ENCODE measurements at places on chromosomes 1 and 21.

GRCh38 chr1:235622936-235623779 lies 26.4 kb downstream of the GNG4 start:
- DNase-seq, result no peak

DNA sequence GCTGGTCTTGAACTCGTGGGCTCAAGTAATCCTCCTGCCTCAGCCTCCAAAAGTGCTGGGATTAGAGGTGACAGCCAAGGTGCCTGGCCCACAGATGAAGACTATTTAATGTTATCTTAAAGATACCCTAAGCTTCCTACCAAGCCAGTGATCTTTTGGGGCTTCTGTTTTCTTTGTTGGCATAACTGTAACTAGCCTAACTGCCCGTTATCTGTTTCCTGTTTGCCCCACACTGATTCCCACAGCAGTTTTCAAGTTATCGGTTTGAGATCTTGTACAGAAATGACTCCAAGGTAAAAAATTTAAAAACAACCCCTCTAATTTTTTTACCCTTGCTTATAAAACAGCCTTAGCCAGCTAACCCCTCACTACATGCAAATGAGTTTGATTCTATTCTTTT lies 12.4 kb downstream of the SELL start:
- DNase-seq, result no peak

- no peak for DNase-seq
Observed at GRCh38 chr1:87830432-87830978, 501.8 kb downstream of the LMO4 start.

- DNase-seq, result peak; percentile 21
Observed at GRCh38 chr21:32921632-32922230, 104.0 kb upstream of the OLIG2 start.

- DNase-seq, result peak; percentile 82
Observed at GRCh38 chr1:241611063-241611462, 29.1 kb downstream of the CHML start.

- DNase-seq, result no peak
Observed at GRCh38 chr1:76587212-76587611, 280.1 kb upstream of the ST6GALNAC5 start.

DNA sequence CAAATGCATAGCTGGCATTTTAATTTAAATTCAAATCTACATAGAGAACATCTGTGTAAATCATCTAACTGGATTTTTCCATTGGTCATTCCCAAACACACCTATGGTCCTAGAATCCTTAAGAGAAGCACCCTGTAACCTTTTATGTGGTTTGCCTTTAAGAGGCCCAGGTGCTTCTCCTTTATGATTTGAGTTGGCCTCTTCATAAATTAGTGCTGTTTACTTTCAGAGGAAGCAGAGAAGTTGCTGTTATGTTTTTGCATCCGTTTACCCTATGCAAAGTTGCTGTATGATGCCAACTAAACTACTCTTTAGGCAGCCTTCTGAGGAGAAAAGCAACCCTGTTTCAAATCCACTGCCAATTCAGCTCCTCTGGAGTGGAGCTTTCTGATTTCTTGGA lies 193.8 kb downstream of the HS2ST1 start:
- no peak for DNase-seq

DNA sequence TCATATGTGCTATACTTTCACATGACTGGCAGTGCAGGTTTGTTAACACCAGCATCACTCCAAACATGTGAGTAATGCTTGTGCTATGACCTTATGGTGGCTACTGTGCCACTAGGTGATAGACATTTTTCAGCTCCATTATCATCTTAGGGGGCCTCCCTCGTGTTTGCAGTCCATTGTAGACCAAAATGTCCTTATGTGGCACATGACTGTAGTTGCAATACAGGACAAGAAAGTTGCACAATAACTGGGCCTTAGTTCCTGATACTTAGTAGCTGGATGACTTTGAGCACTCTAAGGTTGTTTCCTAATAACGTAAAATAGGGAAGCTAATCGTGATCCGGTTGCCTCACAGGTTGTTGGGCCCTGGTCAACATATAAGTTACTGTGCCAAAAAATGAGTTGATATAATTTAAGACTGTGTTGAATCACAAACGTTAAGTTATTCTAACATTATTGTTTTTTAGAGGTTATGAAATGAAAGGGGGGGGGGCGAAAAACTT lies 511 bp upstream of the SNX27 start:
- DNase-seq, result peak; percentile 84

DNA sequence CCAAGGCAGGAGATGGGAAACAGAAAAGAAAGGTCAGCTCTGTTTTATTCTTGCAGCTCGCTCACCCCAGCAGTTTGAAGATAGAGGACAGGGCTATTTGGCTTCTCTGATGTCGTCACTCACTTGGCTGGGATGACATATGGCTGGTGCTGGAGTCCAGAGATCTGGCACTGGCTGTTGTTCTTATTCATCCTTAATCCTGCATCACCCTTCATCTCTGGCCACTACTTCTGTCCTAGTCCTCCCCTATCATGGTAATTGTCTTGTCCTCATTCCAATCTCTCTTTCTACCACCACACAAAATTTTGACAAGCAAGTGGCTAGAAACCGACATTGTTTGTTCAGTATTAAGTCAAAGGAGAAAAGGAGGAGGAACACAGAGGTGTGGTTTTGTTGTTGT lies 103.8 kb upstream of the PDE4B start:
- peak; percentile 8 for DNase-seq

DNA sequence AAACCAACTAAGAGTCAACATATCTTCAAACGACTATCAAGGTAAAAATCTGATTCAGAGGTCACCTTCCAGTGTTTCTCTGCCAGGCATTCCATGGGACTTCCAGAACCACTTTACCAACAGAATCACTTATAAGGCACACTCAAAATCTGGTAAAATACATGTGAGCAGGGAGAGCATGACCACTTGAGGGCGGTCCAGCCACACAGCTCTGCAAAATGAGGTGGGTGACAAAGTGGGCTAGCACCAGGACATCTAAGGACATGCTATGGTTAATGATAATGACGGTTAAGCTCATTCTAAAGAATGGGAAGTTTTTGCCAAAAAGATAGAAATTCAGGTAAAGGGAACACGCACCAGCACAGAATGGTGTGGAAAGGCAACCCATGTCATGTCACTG lies 24.5 kb upstream of the GLIS1 start:
- DNase-seq, result no peak

DNA sequence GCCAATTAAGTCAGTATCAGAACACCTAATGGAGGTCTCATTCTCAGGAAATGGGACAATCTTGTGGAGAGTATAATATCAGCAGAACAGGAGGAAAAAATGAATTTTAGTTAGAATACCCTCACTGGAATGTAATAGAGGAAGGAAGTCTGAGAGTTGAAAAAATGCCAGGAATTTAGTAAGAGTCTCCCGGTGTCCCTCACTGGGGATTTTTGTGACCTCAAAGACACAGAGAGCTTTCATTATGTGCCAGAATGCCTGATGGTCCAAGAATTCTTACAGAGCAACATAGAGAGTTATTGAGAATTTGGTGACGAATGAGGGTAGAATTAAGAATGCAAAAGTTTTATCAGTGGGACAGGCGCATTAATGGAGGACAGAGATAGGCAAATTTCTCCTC lies 443.5 kb upstream of the B3GALT2 start:
- DNase-seq, result peak; percentile 60

DNA sequence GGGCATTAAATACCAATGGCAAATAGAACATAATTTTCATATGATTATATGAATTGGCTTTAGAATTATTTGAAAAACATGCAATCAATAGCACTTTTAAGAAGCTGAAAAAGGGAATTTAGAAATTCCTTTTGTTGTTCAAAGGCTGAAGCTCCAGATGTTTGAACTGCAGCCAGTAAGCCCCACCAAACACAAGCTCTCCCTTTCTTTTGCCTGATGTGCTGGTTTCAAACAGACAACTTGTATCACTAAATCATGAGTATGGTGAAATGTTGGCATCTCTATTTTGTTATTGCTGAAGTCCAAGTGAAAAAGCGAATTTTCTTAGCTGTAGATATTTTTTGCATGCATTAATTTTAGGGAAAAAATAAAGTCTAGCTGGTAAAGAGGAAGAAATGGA lies 27.5 kb upstream of the NCAM2 start:
- no peak for DNase-seq

GRCh38 chr1:171250263-171250662 lies 2.0 kb downstream of the FMO1 start:
- DNase-seq, result no peak

DNA sequence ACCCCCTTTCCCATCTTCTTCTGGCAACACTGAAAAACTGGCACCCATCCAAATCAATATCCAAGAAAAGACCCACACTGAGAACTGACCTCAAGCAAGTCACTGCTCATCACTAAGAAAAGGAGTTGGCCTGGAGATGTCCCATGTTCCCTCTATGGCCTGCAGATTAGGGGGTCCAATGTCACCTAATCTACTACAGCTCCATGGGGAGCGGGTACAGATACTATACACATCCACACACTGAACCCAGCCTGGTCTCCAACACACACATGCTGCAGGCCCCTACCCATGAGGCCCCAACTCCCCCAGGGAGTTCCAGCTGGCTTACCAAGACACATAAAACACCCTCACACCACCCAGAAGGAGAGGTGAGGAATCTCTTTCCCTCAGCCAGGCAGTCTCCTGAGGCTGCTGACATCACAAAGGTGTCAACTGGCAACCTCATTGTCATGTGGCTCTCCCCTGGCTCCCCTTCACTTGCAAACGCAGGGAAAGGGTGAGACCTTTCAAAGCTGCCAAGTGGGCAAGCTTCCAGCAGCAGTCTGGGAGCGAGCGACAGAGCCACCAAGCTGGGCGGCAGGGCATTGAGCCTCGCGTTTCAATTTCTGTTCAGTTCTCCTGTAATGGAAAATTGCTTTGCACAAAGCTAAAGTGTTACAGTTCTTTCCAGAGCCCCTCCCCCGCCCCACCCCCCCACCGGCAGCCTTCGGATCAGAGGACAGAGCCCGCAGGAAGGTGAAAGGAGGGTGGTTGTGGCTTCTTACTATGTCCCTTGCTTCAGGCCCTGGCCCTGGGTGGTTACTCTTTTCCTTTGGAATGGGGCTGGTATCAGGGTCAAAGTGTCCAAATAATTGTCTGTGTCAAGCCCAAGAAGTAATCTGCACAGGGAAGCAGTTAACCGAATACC lies at the start of gene LRRC52:
Gene LRRC52 (plus strand): TSS at position 469 of the 907 bp plus-strand sequence. CDS start 297 bp downstream, at position 766.
- no peak for DNase-seq

- no peak for DNase-seq
Observed at GRCh38 chr1:58818976-58819375, 35.1 kb upstream of the JUN start.

DNA sequence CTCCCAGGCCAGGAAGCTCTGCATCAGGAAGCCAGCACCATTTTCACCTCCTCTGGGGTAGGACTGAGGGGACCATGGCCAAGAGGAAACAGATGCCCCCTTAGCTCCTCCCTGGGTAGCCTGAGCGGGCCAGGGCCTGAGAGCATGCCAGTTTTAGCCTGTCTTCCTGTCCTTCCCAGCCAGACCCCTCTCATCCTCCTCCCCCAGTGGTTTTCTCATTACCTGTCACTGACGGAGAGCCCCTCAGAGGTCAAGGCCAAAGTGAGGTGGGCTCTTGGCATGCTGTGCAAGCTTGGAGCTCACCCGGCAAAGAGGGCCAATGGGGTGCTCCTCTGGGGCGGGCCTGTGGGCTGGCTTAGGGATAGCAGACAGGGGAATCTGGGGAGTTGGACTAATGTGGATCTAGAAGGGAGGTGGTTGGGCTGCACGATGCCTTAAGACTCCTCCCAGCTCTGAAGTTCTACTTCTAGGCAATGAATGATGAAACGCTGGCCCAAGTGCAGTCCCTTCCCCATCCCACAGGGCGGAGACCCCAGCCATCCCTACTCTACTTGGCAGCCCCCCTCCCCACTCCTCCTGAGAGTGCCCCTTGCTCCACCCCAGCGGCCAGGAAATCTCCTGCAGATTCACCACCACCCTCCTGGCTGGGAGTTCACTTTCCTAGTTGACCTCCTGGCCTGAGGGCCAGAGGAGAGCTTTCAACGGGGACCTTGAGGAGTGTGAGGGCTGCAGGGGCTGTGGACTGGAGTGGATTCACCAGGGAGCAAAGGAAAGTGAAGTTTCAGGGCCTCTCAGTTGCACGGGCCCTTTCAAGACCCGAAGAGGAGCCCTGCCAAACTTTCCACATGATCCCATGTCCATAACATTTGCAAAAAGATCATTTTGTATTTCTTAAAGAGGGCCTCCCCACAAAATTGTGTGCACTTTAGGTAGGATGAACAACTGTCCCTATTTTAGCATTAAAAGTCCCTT lies 9.4 kb upstream of the LMNA start:
- peak; percentile 84 for DNase-seq

DNA sequence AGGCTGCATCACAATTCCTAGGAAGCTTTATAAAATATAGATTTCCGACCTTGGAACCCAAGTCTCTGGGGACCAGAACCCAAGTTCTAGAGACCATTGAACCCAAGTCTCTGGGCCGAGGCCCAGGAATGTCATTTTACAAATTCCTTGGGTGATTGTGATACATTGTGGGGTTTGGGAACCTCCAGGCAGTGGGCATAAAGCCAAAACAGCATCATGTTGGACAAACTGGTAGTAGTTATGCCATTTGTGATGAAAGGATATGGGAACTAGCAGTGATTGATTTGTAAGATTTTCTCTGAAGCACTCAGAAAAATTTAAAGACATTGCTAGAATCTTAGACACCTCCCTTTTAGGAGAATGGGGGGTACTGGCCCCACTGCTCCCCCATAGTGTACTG lies 160.2 kb downstream of the HIVEP3 start:
- DNase-seq, result peak; percentile 62

All from cardiac fibroblast (primary cell).